Tongue (tissue), 3 donors: ENCODE measurements at places on chromosomes 7 and 10.
A peak's percentile ranks its signal among the peaks of the same experiment; 100 is the strongest.

DNA sequence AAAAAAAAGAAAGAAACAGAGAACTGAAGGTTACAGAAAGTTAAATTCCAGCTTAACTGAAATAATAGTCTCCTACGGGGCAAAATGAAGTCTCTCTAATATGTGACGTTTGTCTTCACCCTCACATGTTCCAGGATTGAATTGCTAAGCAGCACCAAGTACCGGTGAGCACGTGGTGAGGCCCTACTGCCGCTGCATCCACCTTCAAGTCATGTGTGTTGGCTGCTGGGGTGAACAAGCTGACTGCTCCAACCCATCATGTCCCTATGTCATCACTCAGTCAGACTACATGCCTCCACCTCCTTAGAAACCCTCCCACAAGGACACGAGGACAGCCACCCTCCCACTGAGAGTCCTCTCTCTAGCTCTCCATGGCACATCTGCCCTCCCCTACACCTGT lies 35.4 kb upstream of the NPFFR1 start:
- no peak for DNase-seq

DNA sequence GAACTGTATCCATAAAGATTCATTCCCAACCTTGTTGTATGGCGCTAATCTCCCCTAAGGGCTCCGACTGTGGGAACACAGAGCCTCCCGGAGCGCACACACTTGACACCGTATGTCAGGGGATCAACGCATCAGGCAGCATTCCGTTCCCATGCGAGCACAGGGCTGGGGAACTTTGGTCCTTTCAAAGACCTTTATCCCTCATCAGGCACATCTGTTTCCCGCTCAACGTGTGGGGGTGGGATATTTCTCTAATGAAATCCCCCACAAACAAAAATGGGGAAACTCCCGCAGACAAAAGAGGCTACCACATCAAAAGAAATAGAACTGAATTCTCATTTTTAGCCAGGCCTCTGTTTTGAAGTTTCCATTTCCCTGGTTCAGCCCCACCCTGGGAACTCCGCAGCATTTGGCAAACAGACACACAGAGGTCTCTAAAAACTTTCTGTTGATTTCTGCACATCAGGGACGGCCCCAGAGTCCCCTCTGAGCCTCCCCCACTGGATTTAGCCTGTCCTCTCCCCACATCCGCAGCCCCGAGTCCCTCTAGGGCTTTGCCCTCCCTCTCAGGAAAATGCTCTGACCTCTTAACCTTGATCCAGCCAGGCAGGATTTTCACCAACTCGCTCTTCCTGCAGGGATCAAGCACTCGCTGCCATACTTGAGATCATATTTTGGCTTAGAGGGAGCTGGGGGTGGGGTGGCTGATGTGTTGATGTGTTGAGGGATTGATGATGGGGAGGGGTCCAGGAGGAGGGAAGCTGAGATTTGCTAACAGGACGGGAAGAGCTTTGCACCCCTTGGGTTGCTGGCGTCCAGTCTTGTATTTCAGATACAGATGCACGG lies 6.6 kb downstream of the CPA5 start:
- DNase-seq: peak; percentile 90

DNA sequence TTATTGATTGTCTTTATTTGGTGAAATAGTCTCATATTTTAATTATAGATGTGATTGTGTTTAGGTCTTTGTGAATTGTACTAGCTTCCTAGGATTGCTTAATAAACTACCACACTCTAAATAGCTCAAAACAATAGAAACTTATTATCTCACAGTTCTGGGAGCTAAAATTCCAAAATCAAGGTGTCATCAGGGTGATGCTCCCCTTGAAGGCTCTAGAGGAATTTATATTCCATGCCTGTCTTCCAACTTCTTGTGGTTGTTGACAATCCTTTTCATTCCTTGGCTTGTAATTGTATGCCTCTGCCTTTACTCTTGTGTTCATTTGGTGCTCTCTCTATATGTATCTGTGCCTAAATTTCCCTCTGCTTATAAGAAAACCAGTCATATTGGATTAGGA lies 155.3 kb upstream of the AKR1E2 start:
- DNase-seq: no peak

DNA sequence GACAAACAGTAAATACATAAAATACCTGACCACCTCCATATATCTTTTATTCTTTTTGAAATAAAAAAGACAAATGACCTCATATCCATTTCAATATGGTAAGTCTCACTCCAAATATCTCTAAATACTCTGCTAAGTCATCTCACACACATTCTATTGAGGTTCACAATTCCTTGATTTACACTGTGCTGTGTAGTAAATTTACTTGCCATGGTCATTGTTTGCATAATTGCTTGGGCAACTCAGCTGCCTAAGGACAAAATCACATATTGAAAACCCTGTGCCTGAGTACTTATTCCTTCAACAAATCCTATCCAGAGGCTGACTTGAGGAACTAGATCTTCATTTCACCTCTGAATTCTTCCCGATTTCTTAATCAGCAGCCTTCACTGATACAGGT lies 176.4 kb downstream of the THSD7A start:
- DNase-seq: no peak

DNA sequence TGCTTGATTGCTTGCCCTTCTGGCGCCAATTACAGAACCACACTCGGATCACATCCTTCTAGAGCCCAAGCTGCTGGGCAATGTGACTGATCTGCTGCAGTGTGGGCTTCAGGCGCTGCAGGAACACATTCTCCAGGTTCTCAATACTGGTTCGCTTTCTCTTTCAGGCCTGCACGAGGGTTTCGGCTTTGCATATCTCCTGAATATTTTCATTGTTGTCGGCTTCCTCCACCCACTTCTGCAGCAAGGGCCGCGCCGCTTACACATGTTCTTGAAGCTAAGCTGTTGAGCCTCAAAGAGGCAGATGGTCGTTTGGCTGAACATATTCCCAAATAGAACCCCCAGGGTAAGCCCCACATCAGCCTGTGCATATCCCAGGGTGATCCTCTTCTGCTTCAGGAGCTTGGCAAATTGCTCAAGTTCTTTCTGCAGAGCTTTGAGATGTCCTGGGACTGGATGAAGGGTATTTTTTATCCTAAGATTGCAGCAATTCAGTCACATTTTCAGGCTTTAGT lies 64.6 kb downstream of the HERC4 start:
- no peak for DNase-seq

GRCh38 chr7:98189559-98189958 lies 21.7 kb upstream of the BHLHA15 start:
- no peak for DNase-seq

DNA sequence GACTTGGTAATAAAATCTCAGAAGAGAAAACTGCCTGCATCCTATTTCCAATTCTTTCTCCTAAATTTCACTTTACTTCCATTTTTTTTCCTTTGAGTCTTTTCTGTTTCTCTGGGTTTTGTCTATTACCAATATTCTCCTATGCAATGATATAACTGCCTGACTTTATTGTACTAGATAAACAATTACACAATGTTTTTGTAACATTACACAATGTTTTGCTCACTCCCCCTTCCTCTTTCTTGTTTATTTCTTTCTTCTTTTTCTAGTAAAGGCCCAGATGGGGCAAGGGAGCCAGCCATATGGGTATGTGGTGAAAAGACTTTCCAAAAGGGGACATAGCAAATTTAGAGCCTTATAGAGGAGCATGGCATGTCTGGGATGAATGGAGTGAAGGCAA lies 278.7 kb upstream of the PHYHIPL start:
- DNase-seq: no peak

GRCh38 chr10:87790185-87790584 lies 27.8 kb downstream of the ATAD1 start:
- DNase-seq: no peak

DNA sequence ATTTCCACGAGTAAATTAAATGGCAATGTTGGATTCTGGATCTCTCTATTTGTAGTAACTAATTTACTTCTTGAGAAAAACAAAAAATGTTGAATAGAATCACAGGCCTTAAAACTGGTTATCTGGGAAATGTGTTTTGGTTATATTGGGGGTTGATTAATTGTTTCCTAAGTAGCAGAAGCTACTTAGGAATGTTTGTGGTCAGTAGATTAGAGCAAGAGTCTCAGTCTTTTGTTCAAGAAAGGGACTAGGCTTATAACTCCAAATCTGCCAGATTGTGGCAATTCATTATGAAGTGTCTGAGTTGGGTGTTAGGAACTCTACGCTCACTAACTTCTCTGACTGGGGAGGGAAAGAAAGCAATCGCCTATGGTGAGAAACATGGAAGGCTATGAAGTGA lies 244.3 kb upstream of the PHYHIPL start:
- DNase-seq: no peak

- DNase-seq: no peak
Observed at GRCh38 chr7:98483964-98484545, 83.2 kb upstream of the BAIAP2L1 start.

DNA sequence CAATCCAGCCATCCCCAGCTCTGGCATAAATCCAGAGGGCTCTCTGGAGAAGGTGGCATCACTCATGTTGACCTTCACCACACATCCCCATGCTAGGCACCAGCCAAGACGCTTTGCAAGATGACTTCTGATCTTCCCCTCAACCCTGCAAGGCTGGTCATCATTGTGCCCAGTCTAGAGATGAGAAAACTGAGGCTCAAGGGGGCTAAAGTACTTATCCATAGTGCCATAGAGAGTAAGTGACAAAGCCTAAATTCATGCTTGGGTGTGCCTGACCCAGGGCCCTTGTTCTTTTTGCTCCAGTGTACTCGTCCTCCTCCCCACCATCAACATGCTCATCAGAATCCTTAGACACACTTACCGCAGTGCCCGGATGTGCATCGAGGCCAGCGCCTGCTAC lies 1.7 kb upstream of the C10orf105 start:
- DNase-seq: no peak

DNA sequence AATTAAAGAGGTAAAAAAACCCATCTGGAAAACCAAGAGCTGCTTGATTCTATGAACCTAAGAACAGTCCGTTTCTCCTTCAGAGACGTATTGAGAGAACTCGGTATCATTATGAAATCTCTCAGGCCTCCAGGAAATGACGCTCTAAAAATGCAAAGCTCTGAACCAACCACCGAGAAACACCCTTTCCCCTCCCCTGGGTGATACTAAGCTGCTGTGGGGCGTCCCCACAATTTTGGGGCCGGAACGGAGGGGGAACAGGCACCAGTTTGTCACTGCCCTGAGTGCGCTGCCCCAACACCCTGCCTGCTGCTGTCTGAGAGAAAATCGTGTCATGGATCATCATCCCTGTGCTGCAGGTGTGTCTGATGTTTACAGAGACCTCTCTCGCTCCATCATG lies 509.5 kb downstream of the DNAJB6 start:
- DNase-seq: no peak

- peak; percentile 68 for DNase-seq
Observed at GRCh38 chr10:31011017-31011664, 20.5 kb downstream of the ZNF438 start.

DNA sequence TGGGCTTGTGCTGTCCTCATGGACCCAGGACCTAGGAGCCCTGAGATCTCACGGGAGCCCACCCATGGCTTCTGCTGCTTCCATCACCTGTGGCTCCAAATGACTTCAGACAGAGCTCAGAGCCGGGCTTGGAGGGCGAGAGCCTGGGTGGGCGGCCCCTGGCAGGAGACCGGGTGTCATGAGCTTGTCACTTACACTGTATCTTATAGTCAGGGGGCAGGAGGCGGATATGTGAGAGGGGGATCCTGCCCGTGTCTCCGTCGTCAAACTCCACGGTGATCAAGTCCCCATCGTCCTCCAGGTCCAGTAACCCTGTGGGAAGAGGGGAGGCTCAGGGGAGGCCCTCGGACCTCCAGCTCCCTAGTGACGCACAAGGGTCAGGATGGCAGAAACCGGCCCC lies 33.0 kb downstream of the SLC29A4 start:
- DNase-seq: no peak

DNA sequence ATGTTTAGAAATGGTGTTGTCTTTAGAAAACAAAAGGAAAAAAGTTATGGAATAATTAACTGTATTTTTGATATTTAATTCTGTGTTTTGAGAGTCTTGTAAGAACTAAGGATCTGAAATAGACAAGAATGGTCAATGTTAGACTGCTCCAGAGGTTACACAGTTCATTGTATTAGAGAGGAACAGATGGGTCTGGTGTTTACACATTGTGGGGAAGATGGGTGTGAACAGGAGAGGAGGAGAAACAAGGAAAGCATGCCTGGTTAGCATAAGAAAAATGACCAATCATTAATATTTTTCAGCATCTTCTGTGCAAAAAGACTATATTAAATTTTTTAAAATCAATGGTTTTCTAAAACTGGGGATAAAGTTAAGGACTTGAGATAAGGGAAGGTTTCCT lies 11.9 kb downstream of the MEOX2 start:
- no peak for DNase-seq

GRCh38 chr7:116857052-116857451 lies 5.3 kb upstream of the CAPZA2 start:
- no peak for DNase-seq

GRCh38 chr7:149558149-149558861 lies 60.7 kb upstream of the ZNF746 start:
- no peak for DNase-seq

- DNase-seq: no peak
Observed at GRCh38 chr7:30145426-30145970, 10.7 kb downstream of the MTURN start.

GRCh38 chr7:82593780-82594179 lies 150.2 kb upstream of the CACNA2D1 start:
- no peak for DNase-seq

- DNase-seq: no peak
Observed at GRCh38 chr7:94378356-94378755, 16.3 kb upstream of the COL1A2 start.

- no peak for DNase-seq
Observed at GRCh38 chr7:80475383-80475782, 36.5 kb downstream of the GNAT3 start.

DNA sequence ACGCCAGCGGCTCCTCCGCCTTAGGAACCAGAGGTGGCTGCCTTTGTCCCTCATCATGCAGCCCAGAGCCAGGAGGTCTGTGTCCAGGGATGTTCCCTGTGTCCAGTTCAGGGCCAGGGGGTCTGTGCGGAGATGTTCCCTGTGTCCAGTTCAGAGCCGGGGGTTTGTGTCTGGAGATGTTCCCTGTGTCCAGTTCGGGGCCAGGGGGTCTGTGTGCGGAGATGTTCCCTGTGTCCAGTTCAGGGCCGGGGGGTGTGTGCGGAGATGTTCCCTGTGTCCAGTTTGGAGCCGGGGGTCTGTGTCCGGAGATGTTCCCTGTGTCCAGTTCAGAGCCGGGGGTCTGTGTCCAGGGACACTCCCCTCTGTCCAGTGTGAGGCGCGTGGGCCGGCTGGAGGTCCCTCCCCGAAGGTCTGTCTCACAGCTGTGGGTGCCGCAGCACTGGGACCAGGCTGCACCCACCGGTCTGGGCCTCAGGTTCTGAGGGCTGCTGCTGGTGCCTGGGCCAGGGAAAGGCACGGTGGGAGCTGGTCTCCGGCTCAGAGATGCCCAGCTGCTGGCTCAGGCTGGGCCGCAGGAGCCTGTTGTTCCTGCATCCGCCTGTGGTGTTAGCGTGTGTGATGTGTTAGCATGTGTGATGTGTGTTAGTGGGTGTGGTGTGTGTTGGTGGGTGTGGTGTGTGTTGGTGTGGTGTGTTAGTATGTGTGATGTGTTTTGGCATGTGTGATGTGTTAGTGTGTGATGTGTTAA lies 67.9 kb upstream of the CFAP46 start:
- DNase-seq: no peak

DNA sequence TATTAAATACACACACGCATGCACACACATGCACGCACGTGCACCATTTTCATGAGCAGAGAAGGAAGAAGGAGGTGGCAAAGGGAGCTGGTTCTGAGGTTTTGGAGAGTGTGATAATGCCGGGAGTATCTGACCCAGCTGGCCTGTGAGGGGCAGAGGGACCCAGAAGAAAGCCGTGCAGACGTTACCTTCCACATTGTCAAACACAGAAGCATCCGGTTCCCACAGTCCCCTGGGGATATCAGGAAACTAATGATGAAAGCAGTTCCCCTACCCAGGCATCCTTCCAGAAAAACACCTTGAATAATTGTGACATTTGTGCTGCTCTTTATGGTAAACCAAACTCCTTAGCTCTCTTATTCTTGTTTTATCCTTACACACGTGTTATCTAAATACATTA lies 85.7 kb upstream of the FAM180A start:
- no peak for DNase-seq
